Lung (tissue), 17 donors: ENCODE measurements at places on chromosomes 3 and 15. TPM values are rescaled to one million over a fixed set of nuclear protein-coding genes. Genes with fewer than 3 reads are reported as not detected.
A peak's percentile ranks its signal among the peaks of the same experiment; 100 is the strongest.

DNA sequence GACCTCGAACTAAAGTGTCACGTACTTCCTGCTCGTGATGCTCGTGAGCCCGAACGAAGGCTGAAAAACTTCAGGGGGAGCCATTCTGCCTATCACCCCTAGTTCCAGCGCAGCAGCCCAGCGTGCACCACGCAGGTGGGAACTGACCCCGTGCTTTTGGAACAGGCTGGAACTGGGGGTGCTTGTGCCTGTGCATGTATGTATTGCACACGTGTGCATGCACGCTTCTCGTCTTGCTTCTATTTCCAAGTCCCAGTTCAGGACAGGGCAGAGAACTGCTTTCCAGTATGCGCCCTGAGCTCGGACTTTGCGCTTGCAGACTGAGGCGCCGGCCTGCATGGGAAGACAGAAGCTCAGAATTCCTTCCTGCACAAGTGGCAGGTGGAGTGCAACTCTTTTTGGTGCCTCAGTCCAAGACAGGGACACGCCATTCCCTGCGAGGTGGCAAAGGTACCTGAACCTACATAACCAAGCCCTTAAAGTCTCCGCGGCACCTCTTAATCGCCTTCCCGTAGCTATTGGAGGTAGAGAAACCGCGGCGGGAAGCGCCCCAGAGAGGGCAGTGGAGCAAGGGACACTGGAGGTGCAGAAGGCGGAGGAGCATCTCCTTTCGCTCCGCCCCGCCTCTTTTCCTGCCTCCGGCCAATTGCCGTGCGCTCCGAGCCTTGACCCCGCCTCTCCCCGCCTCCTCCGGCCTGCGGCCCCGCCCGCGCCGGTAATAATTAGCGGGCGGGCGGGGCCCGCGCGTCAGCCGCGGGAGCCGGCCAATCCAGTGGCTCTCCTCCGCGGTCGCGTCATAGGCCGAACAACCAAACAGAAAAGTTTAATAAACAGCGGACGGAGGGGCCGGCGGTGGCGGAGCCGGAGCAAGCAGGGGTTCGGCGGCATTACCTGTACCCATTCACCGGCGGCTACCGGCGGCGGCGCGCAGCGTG, at the start of gene ZFAND6:
ZFAND6 (plus strand) TSS at position 826 of the 935 bp plus-strand sequence. CDS start 60,669 bp downstream, outside the sequence.
- H3K4me1 ChIP-seq: peaks cover 3% of the 10 kb centered on the region
- H3K36me3 ChIP-seq: no peaks in the 10 kb centered on the region
- H3K4me3 ChIP-seq: peak within 1 kb of the TSS; percentile 90
- H3K27ac ChIP-seq: peak within 1 kb of the TSS; percentile 98
- no peaks in the 10 kb centered on the region for H3K27me3 ChIP-seq
- DNase-seq: peak; percentile 96

DNA sequence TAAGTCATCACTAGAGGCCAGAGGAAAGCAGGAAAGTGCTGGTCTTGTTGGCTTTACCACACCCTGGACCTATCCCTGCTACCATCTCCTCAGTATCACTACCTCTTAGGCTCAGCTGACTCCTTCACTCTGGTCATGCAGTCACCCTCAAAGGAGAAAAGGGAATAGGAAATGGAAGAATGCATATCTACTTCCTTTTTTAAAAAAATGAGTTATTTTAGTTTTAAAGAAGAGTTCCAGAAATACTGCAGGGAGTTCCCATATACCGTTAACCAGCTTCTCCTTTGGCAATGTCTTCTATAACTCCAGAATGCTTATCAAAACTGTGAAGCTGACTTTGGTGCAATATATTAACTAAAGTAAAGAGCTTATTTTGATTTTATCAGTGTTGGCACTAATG, 688.6 kb downstream of the DIPK2A start:
- no peak overlapping the region for H3K27ac ChIP-seq
- no peak for DNase-seq

DNA sequence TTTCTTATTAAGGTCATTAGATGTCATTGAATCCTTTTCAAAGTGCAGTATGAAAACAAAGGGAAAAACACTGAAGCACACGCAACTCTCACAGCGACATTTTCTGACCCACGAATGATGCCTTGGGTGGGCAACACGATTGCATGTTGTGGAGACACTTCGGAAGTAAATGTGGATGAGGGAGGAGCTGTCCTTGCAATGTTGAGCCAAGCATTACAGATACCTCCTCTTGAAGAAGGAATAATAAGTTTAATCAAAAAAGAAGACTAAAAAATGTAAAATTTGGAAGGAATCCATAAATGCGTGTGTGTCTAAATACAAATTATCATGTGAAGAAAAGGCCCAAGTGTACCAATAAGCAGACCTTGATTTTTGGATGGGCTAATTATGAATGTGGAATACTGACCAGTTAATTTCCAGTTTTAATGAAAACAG, 16.9 kb downstream of the THBS1 start:
- H3K27ac ChIP-seq: no peak overlapping the region
- H3K4me3 ChIP-seq: no peak overlapping the region
- no peaks in the 10 kb centered on the region for H3K4me1 ChIP-seq
- no peaks in the 10 kb centered on the region for H3K27me3 ChIP-seq

DNA sequence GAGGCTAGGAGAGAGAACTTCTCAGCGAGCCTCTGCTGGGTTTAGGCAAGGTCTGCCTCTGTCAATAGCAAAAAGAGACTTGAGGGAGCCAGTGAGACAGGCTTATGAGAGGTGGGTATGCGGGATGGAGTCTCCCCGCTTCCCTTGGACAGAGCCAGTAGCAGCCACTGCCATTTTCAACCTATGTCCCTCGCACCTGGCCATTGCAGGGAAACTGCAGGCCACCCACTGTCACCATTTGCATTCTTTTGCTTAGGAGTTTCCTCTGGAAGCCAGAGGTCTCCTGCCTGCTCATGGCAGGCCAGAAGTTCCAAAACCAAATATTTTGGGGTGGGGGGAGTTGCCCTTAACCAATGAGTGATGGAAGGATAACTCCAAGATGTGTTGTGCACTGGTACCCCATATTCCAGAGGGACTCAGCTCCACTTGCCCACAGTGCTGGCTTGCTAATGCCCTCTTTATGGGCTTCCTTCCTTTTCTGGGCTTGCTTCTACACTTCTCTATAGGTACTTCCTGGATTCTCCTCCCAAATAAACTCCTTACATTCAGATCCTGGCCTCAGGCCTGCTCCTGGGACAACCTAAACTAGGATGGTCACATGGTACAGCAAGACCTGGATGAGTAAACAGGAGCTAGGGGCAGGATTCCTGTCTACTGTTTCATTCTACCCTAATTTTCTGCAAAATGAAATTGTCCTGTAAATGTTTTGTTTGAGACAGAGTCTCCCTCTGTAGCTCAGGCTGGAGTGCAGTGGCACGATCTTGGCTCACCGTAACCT, 108.9 kb upstream of the PROK2 start:
- no peaks in the 10 kb centered on the region for H3K36me3 ChIP-seq
- no peaks in the 10 kb centered on the region for H3K4me1 ChIP-seq
- no peak overlapping the region for H3K4me3 ChIP-seq
- no peak overlapping the region for H3K27ac ChIP-seq
- DNase-seq: no peak
- H3K27me3 ChIP-seq: no peaks in the 10 kb centered on the region

DNA sequence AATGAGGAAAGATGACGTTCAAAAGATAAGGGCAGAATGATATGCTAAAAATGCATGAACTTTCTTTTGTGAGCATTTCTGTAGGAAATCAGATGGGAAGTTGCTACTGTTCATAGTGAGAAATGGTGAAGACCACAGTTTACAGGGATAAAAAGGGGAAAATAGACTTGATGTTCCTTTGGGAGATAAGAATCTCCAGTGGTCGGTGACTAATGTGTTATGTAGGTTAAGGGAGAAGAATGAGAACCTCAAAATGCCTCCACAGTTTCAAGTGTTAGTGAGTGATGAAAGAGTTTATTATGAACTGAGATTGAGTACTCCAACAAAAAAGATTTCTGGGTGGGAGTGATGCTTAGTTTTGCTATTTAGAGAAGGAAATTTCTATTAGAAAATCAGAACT, 247.2 kb downstream of the LSAMP start:
- H3K36me3 ChIP-seq: no peaks in the 10 kb centered on the region
- no peak overlapping the region for H3K4me3 ChIP-seq
- no peaks in the 10 kb centered on the region for H3K4me1 ChIP-seq
- H3K27me3 ChIP-seq: no peaks in the 10 kb centered on the region
- H3K27ac ChIP-seq: no peak overlapping the region
- no peak for DNase-seq

DNA sequence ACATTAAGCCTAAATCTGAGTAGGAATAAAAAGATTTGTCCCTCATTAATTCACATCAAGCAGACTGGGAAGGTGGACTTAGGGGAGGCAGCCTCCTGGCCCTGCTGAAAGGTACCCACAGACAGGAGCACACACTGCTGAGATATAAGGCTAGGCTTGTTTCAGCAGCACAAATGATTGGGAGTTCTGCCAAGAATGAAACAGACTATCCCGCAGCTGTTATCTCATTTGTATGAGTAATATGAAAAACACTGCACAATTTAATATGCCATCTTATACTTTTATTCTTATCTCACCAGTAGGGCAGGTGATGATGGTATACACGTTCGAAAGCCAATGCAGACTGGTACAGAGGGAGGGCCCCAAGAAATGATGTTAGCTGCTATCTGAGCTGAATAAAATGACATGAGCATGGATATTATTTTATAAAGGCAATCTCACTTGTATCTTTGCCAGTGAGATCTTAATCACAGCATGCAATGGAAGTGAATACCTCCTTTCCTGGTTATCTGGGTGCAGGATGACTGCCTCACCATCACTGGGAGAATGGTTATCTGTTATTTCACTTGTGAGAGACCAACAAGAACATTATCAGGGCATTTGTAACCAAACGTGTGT, 258.7 kb upstream of the PPP2R3A start:
- no peak overlapping the region for H3K27ac ChIP-seq
- DNase-seq: no peak
- H3K4me1 ChIP-seq: no peaks in the 10 kb centered on the region
- no peaks in the 10 kb centered on the region for H3K36me3 ChIP-seq
- no peaks in the 10 kb centered on the region for H3K27me3 ChIP-seq
- no peak overlapping the region for H3K4me3 ChIP-seq

DNA sequence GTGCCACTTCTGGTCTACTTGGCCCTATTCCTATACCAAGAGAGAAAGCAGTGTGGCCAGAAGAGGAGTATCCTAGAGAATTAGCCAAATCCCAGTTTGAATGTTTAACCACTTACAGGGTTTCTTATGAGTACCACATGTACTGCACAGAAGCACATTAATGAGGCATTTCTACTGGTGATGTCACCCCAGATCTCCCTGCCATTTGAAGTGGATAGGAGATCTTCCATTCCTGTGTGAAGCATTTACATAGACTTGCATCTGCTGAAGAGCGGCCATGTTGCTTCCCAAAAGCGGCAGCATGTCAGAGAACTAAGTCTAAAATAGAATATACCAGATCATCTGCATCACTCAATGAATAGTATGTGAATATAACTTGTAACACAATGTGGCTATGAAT, 108.4 kb upstream of the TUSC7 start:
- no peak overlapping the region for H3K27ac ChIP-seq
- DNase-seq: no peak
- no peaks in the 10 kb centered on the region for H3K4me1 ChIP-seq

- no peaks in the 10 kb centered on the region for H3K36me3 ChIP-seq
- H3K27me3 ChIP-seq: no peaks in the 10 kb centered on the region
- H3K27ac ChIP-seq: no peak overlapping the region
- no peak for DNase-seq
Observed at GRCh38 chr3:156216852-156217251, 96.5 kb downstream of the KCNAB1 start.

DNA sequence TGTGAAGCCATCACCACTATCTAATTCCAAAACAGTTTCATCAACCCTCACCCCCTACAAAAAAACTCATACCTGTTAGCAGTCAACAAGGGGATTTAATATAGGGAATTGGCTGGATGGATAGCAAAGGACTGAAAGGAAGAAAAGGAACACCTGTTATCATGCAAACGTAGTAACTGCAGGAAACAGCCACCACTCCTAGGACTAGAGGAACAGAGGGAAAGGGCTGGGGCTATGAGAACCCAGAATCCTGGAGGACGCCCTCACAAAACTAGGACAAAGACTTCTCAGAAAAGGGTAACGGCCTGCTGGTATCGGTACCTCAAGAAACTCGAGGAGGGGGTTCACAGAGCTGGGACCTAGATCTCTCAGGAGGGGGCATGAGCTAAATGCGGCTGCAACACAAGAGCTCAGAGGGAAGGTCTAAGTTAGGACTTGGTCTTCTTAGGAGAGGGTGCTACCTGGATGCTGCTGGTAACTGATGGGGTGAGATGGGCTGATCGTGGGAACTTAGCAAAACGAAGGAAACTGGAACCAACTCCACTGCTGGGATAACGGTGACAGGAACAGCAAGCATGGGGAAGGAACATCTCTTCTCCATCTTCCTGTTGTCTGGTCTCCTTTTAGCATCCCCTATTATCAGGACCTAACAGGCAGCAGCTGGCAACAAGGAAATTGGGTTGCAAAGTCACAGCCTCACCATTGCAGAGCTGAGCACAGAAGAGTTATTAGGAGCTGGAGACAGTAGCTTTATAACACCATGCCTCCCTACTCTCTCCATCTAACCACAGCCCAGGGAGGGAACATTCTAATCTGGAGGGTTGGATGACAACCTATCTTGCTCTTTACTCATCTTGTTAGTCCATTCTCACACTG, 147.7 kb downstream of the UACA start:
- no peaks in the 10 kb centered on the region for H3K4me1 ChIP-seq
- H3K4me3 ChIP-seq: no peak overlapping the region
- DNase-seq: no peak
- H3K27ac ChIP-seq: no peak overlapping the region
- no peaks in the 10 kb centered on the region for H3K27me3 ChIP-seq
- no peaks in the 10 kb centered on the region for H3K36me3 ChIP-seq

DNA sequence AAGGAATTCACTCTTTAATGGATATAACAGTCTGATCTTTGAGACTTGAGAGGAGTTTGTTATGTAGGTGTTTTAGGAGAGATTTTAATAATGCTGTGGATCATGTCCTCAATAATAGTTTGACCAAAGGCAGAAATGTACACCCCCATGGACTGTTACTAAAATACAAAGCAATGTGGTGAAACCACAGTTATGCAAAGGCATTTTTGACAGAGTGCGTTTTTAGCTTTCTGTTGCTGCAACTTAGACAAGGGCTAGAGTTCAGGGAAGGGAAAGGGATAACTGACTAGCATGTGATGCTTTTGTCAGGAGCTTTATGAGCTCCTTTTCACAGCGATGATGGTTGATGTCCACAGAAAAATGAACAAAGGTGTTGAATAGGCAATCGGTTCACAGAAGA, 3.6 kb upstream of the STARD5 start:
- DNase-seq: no peak
- no peaks in the 10 kb centered on the region for H3K36me3 ChIP-seq
- no peaks in the 10 kb centered on the region for H3K27me3 ChIP-seq

DNA sequence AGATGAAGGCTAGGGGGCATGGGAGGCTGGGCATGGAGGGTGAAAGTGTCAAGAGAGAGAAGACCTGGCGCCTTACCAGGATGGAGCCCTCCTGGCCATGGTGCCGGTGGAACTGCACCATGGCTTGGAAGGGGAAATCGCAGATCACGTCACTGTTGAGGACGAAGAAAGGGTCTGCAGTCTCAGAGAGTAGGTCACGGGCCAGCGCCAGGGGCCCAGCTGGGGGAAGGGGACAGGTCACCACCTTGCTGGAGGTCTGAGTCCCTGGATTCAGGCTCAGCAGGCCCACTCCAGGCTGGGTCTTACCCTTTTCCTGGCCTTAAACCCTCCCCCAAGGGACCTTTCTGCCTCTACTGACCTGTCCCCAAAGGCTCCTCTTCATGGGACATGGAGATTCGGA, 855 bp downstream of the GMPPB start:
- H3K27me3 ChIP-seq: no peaks in the 10 kb centered on the region
- H3K36me3 ChIP-seq: peaks cover 7% of the 10 kb centered on the region
- DNase-seq: no peak

Gene TMEM158
- total RNA-seq: 1.5 TPM

Gene SLC28A1
- total RNA-seq: not detected

Gene WNT5A
- 22.2 TPM for total RNA-seq

Gene PLAAT1
- total RNA-seq: 0.86 TPM

Gene GOLGA8G
- total RNA-seq: not detected

Gene ZIC1
- total RNA-seq: not detected

Gene MEIS2
- total RNA-seq: 47.5 TPM
